ENCODE measurements at places on chromosomes 12 and 14.

- DNase-seq, result no peak
Measured at GRCh38 chr14:20789230-20789813, 8.3 kb downstream of the RNASE6 start.

- no peak for DNase-seq
Measured at GRCh38 chr14:26026384-26026783, 571.4 kb downstream of the NOVA1 start.

DNA sequence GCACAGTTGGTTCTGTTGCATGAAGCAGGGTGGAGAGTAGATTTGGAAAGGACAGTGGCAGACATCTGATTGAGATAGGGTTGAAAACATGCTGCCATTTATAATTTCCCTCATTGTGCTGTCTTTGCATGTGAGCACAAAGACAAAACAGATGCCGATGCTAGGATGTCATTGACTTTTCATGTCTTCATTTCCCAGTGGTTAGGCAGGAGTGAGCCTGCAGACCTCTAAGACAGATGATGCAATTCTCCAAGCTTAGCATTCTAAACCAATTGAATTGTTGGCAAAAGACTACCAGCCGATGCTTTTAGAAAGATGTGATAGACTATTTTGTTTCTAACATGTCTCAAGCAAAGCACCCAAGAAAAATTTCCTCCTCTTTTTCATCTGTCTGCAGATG lies 37.1 kb upstream of the PELI2 start:
- no peak for DNase-seq

- DNase-seq, result no peak
Measured at GRCh38 chr12:91567100-91567485, 384.5 kb upstream of the DCN start.

GRCh38 chr12:84772281-84772680 lies 140.3 kb downstream of the SLC6A15 start:
- DNase-seq, result no peak
